SK-N-SH treated with all-trans-retinoic acid at 6 μM for 48 hours (cell line): ENCODE measurements at places on chromosomes 1 and 21.

- ATAC-seq, result no peak
These were observed 121.3 kb upstream of the JUN start for GRCh38 chr1:58905126-58905490.

DNA sequence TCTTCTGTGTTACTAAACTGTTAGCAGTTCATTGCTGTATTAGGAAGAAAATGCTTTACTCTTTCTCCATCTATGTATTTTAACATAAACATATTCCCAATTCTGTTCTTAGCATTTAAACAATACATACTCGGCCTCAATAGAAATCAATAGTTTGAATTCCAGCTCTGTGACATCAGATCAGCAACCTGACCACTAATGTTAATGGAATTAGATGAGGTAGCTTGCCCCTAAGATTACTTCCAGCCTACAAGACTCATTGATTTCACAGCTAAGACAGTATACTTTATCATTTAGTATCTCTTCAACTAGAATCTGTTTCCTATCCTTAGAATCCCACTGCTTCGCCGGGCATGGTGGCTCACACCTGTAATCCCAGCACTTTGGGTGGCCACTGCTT, 38.9 kb downstream of the EPRS1 start:
- no peak; the same call in 2 of the 3 replicates for ATAC-seq

DNA sequence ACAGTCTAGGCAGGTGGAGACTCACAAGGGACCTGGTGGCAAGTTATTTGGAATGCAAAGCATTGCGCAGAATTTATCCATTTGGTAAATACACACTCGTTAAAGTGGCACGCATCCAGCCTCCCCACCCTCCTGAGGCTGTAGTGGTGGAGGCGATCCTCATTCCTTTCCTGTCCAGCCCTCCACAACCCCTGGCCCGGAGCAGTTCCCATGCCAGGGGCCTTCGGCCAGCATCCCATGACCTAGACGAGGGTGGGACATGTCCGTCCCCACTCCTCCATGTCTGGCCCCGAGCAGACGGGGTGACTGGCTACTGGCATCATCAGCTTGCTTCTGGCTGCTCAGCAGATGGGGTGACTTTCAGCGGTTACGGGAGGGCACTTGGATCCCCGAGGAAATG, 281.5 kb upstream of the VAMP3 start:
- ATAC-seq, result no peak

DNA sequence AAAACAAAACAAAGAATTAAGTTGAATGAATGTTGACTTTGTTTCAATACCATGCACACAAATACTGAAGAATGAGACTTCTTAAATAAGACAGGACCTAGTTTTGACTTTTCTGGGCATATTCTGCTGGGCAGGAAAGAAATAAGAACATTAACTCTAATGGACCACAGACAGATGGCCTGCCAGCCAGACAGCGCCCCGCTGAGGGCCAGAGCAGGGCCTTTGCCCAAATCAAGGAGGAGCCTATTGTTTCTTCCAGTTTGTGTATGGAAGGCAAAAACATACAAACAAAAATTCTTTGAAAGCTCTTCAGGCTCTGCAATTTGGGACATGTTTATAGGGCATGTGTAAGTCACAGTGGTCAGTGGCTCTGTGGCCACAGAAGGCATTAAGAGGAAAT, 44.4 kb upstream of the KIF26B start:
- no peak for ATAC-seq

DNA sequence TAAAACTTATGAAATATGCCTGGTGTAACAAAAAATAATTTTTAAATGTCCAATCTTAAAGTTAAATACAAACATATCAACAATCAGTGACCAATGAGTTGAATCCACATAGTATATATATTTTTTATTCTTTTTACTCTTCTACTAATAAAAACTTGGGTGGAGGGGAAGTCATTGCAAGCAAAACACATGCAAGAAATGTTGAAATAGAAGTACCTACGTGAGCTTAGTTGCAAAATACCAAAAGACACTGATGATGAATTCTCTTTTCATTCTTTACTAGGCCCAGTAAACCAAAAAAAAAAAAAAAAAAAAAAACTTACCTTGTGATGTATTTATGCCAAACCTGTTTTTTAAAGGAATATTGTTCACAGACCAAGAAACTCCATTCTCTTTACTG, 26.4 kb upstream of the PLA2G4A start:
- no peak for ATAC-seq
